ENCODE measurements at places on chromosomes 2 and 18. TPM values are rescaled to one million over a fixed set of nuclear protein-coding genes. Genes with fewer than 3 reads are reported as not detected.
A peak's percentile ranks its signal among the peaks of the same experiment; 100 is the strongest.

The C2orf72 gene
- total RNA-seq: not detected

The RAB6C gene
- total RNA-seq: not detected

The DGUOK gene
- total RNA-seq: 75.4 TPM

- H3K27ac ChIP-seq: no peak within 1 kb of the TSS
- no peak within 1 kb of the TSS for H3K4me3 ChIP-seq
- no peaks in the 10 kb centered on the region for H3K4me1 ChIP-seq
- peaks cover 2% of the 10 kb centered on the region for H3K27me3 ChIP-seq
- no peaks in the 10 kb centered on the region for H3K36me3 ChIP-seq
- no peak for DNase-seq
Measured at GRCh38 chr2:231592636-231593145, at the start of gene TEX44. Gene TEX44 (plus strand): TSS chr2:231592864. CDS start chr2:231592952, 88 bp downstream.

GRCh38 chr2:95539290-95539689 is 52.5 kb upstream of the TRIM43 start:
- DNase-seq: no peak
- H3K4me1 ChIP-seq: peaks cover 16% of the 10 kb centered on the region
- H3K4me3 ChIP-seq: no peak overlapping the region

DNA sequence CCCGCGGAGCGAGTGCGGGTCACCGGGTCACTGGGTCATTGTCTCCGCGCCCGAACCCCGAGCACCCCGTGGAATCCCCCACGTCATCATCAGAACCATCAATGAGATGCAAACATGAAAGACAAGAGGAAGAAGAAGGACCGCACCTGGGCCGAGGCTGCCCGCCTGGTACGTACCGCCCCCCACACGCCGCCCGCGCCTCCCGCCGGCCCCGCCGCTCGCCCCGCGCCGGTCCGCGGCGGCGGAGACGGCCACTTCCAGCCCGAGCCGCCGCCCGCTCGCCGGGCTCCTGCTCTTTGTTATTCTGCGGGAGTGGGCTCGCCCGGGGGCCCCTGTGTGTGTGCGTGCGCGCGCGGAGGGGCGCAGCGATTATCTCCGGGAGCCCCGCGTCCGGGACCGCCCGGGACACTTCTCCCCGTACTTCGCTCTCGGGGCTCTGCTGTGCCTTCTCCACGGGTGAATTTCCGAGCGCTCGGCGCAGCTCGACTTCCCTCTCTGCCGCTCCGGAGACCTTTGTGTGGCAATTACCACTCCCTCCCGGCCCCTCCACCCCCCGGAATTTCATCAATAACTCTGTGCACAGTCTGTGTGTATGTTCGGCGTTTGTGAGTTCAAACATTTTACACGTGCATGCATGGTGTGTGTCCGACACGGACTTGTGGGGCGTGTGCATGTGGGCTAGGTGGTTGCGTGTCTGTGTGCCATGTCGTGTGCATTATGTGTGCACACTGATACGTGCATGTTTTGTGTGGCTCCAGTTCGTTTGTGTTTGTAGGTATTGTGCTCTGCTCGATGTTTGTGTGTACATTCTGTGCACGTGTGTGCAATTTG is 714 bp downstream of the ASXL3 start:
- H3K27ac ChIP-seq: no peak overlapping the region
- peaks cover 5% of the 10 kb centered on the region for H3K4me1 ChIP-seq
- DNase-seq: no peak
- H3K4me3 ChIP-seq: no peak overlapping the region
- H3K36me3 ChIP-seq: peaks cover 3% of the 10 kb centered on the region

DNA sequence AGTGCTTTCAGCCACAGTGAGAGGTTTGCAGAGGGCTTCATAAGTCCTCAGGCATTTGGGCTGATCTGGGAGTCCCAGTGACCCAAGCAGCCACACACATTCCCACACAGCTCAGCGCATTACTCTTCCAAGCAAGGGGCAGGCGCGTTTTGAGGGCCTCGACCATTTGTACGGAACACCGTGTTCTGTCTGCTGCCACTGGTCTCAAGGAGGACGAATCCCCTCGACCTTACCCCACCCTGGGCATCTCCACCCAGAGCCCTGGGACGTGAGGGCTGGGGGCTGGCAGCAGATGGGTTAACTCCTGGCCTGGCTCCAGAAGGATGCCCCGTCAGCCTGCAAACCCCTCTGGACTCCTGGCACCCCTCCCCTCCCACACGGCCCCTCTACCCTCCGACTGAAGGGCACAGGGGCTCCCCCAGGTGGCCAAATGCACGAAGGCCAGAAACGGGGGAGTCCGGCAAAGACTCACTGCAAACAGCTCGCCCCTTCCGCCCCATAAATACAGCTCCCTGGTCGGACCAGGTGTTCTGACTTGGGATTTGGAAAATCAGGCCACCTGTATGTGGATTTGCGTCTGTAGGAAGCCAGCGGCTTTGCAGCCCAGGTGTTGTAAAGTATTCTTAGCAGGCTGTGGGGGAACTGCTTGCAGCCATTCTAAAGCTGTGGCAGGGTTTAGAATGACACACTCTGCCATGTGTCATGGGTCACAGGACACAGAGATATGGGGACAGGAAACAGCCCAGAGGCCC is 33.6 kb upstream of the PTMA start:
- peak overlapping the region; percentile 14 for H3K27ac ChIP-seq
- H3K4me3 ChIP-seq: no peak overlapping the region
- DNase-seq: peak; percentile 75
- H3K4me1 ChIP-seq: peaks cover 14% of the 10 kb centered on the region

DNA sequence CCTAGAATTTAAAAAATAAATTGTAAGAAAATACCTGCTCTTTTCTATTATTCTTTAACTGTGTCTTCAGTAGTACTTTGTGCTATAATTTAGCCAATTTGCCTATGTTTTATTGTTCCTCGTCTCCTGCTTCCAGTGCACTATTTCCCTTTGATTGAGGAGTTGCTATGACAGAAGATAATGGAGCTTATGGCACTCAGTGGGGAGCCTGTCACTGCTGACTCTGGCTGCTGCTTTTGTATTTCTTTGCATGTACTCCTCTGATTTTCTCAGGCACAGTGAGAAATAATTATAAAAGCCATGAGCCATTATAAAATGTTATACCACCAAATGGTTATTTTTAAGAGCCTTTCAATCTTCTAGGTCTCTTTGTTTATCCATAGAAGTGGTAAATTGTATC is 1310.8 kb upstream of the SLC39A10 start:
- no peaks in the 10 kb centered on the region for H3K36me3 ChIP-seq
- DNase-seq: no peak
- H3K27me3 ChIP-seq: no peaks in the 10 kb centered on the region

- H3K27me3 ChIP-seq: peaks cover 12% of the 10 kb centered on the region
- no peak for DNase-seq
- no peak overlapping the region for H3K27ac ChIP-seq
- H3K4me3 ChIP-seq: no peak overlapping the region
Measured at GRCh38 chr2:217761645-217762277, 241.0 kb downstream of the TNS1 start.

DNA sequence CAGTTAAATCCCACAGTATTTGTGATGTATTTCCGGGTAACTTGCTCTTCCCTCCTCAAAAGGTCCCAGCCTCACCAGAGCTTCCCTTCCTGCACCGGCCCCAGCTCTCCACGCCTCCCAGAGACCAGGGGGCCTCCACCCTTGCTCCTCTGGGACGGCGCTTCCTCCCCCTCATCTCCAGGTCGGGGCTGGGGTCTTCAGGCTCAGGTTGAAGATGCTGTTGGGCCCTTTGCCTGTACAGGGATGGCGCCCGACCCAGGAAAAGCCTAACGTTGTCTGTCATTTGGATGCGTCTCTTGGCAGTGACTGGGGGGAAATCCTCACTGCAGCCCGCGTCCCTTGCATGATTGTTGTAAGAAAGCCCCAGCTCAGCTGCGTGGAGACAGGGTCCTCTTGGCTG is 126.7 kb downstream of the TPO start:
- H3K27me3 ChIP-seq: no peaks in the 10 kb centered on the region
- H3K4me3 ChIP-seq: no peak overlapping the region
- no peaks in the 10 kb centered on the region for H3K4me1 ChIP-seq
- H3K27ac ChIP-seq: no peak overlapping the region
- no peaks in the 10 kb centered on the region for H3K36me3 ChIP-seq

DNA sequence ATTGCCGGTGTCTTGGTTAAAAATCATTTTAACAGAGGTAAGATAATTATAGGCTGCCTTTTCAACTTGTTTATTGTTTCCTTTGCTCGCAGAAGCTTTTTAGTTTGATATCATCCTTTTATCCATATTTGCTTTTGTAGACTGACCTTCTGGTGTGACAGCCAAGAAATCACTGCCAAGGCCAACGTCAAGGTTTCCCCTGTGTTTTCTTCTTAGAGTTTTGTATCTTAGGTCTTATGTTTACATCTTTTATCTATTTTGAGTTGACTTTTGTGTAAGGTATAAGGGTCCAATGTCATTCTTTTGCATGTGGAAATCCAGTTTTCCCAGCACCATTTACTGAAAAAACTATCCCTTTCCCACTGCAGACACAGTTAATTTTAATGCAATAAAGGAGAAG is 129.0 kb upstream of the ZFP36L2 start:
- peaks cover 9% of the 10 kb centered on the region for H3K36me3 ChIP-seq
- H3K27me3 ChIP-seq: no peaks in the 10 kb centered on the region
- no peaks in the 10 kb centered on the region for H3K4me1 ChIP-seq
- no peak for DNase-seq

GRCh38 chr2:68775272-68775842 is 40.7 kb downstream of the ARHGAP25 start:
- H3K27me3 ChIP-seq: no peaks in the 10 kb centered on the region
- no peak for DNase-seq
- peak overlapping the region; percentile 79 for H3K4me3 ChIP-seq
- peaks cover 80% of the 10 kb centered on the region for H3K4me1 ChIP-seq

DNA sequence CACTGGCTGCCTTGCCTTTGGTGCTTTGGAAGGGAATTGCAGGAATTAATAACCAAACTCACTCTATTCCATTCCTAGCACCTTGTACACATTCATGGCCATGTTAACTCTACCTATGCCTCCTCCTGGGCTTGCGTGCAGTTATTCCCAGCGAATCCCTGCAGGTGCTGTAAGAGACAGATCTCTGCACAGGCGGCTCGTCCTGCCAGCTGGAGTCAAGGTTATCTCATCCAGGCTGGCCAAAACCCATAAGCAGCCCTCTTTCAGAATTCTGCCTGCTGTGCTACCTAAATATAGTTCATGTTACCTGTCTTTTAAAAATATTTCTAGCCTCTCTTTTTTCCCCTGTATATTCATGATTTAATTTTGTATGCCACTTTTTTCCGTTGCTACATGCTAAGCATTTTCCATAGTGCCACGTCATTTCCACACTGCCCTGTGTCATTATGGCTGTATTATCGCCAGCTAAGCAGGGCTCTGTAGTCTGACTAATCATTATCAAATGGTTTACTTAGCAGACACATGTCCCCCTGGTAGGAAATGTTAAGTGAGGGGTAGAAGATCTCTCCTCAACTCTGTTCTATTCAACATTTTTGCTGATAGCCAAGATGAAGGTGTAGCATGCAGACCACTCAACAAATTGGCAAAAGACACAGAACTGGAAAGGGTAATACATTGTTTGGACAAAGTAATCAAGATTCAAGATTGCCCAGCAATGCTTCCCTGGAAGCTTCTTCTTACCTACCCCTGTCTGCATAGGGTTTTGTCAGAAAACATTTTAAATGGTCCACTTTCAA is 79.7 kb upstream of the TAF1B start:
- H3K4me3 ChIP-seq: no peak overlapping the region
- H3K27ac ChIP-seq: peak overlapping the region; percentile 53
- H3K27me3 ChIP-seq: peaks cover 8% of the 10 kb centered on the region
- no peak for DNase-seq
- H3K36me3 ChIP-seq: no peaks in the 10 kb centered on the region

- H3K36me3 ChIP-seq: no peaks in the 10 kb centered on the region
- no peak overlapping the region for H3K27ac ChIP-seq
- no peak for DNase-seq
- peaks cover 24% of the 10 kb centered on the region for H3K27me3 ChIP-seq
- no peaks in the 10 kb centered on the region for H3K4me1 ChIP-seq
Measured at GRCh38 chr2:192051533-192051932, 143.2 kb downstream of the TMEFF2 start.
